ENCODE measurements at places on chromosomes 3 and 15. TPM values are rescaled to one million over a fixed set of nuclear protein-coding genes. Genes with fewer than 3 reads are reported as not detected.

DNA sequence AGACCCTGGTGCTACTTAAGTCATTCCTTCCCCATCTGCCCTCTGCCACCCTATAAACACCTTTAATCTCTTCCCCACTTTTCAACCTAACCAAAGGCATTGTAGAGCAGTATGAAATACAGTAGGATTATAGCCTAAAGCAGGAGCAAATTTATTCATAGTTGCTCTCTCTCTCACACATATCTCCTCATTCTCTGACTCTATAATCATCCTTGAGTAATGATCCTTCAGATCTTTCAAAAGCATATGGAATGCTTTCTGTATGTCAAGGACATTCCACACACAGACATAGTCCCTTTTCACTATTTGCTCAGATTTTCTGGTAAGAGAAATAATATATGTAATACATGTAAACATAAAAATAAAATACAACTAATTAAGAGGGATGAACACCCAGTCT lies 54.1 kb downstream of the TRPC1 start:
- no peak for DNase-seq

- no peak for DNase-seq
Observed at GRCh38 chr3:175428466-175428865, 569.3 kb downstream of the NAALADL2 start.

GRCh38 chr15:101357333-101357732 lies 62.3 kb upstream of the SNRPA1 start:
- DNase-seq, result no peak

GRCh38 chr15:65328506-65329287 lies 24.2 kb downstream of the RNU5B-1 start:
- no peak for DNase-seq

- DNase-seq, result no peak
Observed at GRCh38 chr3:60660026-60660425, 591.2 kb downstream of the FHIT start.

- DNase-seq, result no peak
Observed at GRCh38 chr3:173139420-173139819, 1.6 kb downstream of the SPATA16 start.

DNA sequence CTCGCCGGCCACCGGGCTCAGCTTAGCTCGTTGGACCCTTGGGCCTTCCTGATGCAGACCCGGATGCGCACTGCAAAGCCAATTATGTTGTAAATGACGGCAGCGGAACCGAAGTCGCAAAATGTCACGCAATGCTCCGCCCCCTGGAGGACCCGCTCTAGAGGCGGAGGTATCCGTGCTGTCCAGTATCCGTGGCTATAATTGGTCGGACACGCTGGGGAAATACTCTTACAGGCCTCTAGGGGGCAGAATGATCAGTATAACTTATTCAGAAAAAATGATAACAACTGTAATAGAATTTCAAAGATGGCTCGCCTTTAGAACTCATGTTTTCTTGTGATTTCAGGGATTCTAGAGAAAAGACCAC lies at the start of gene PRR23B:
PRR23B (minus strand) TSS at position 59 of the 367 bp plus-strand sequence. CDS start 265 bp downstream, outside the sequence.
- DNase-seq, result no peak

The CCR4 gene
- total RNA-seq, result 0.25 TPM

DNA sequence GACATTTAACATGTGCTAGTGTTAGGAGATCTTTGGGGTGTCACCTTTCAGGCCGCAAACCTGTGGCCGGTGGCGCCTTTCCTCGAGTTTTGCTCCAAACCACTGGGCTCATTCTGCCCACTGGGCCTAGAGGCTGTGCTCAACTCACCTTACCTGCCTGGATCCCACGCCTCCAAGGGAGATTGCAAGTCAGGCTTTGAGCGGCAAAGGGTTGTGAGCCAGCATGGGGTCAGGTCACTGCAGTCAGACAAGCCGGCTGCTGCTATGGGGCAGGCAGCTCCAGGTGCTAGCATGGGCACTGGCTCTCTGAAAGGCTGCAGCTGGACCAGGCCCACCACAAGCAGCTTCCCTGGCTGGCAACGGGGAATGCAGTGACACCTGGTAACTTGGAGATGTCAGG lies 265.5 kb downstream of the ZBBX start:
- no peak for DNase-seq

GRCh38 chr3:12986521-12986920 lies 86.7 kb downstream of the IQSEC1 start:
- DNase-seq, result peak; percentile 52

DNA sequence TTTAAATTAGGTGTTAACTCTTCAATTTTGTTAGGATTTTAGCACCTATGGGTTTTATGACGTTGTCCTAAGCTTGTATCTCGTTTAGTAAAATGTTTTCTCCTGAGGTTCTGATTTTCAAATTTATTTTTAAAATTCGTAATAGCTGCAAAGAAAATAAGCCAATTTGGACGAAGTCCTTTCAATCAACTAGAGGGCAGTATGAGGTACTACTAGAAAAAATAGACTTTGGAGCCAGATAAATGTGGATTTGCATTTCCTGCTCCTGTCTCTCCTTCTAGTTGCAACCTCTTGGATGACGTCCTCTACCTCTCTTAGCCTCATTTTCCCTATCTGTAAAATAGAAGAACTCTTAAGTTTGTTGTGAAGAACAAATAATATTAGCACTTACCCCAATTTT lies 81.1 kb downstream of the SLTM start:
- DNase-seq, result no peak

- no peak for DNase-seq
Observed at GRCh38 chr3:34584971-34585370, 786.5 kb downstream of the PDCD6IP start.

- DNase-seq, result no peak
Observed at GRCh38 chr15:86014016-86014415, 65.7 kb upstream of the AGBL1 start.

The NISCH gene
- 30.3 TPM for total RNA-seq

- DNase-seq, result no peak
Observed at GRCh38 chr3:96294143-96294542, 520.3 kb upstream of the EPHA6 start.

DNA sequence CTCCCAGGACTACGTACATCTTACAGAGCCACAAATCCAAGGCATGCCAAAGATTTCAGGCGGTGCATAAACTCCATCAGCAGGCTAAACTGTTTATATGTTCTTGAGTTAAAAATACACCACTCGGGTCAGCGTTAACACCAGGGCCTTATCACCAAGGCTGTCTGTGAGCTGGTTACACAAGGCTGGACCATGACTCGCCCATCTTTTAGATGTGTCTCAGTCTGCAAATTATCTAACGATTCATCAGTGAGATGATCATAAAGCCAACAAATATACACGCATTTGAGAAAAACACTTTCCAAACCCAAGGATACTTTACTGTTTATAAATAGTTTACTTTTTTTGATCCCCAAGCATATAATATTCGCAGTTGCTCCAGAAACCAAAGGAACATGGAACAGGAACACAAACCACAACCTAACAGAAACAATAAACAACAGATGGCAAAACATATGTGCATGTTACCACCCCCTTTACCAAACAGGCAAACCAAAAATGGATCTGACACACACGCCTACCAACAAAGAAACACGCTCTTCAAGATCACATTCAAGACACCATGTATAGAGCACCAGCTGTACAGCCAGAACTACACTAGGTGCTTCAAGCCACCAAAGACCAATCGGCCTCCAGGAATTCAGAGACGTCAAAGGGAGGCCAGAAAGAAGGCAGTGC lies 15.4 kb downstream of the LRIG1 start:
- DNase-seq, result no peak

GRCh38 chr15:94272251-94272898 lies 41.0 kb downstream of the MCTP2 start:
- DNase-seq, result no peak

The C3orf62 gene
- total RNA-seq, result 1.4 TPM

DNA sequence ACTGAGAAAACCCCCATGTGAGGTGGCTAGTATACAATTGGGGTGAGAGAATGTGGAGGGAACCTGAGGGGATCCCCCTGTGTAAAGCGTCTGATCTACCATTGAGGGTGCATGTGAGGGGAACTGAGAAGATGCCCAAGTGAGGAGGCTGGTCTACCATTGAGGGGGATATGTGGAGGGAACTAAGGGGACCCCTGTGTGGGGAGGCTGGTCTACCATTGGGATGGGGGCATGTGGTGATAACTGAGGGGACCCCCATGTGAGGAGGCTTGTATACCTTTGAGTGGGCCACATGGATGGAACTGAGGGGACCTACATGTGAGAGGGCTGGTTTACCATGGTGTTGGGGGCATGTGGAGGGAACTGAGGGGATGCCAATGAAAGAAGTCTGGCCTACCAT lies 160.8 kb downstream of the FBLN2 start:
- DNase-seq, result peak; percentile 10

DNA sequence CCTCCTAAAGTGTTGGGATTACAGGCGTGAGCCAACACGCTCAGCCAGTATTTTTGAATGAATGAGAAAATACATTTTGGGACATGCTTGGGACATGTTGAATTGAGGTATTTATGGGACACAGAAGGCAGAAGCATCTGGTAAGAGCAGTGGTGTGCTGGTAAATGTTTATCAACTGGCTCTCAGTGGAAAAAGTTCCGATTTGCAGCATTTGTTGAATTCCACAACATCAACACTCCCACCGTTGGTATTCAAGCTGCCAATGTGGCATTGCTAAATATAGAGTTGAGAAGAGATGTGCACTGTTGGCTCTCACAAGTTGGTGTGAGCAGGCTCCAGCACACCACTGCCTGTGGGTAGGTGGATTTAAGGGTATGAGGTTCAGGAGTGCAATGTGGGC lies 35.8 kb upstream of the LRRFIP2 start:
- no peak for DNase-seq

The GLDN gene
- 0.72 TPM for total RNA-seq

The C2CD4A gene
- total RNA-seq, result 2.3 TPM

- no peak for DNase-seq
Observed at GRCh38 chr15:95557226-95558046, 773.1 kb upstream of the NR2F2 start.

The DNAJA4 gene
- 3.0 TPM for total RNA-seq

The GOLGA6L7 gene
- not detected for total RNA-seq

DNA sequence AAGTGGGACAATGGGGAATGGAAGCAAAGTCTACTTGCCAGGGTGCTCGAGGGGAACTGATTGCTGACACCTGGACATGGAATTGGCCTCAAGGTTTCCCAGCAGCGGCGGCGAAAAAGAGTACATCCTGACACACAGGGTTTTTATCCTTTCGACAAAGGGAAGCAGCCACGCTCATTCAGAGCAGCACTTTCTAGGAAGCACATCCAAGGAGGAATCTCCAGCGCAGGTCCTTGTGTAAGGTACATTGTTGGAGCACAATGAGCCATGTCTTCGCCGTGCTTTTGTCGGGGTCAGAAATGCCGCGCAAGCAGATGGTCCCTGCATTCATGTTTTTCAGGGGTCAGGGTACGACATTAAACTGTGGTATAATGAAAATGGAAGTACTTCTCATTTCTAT lies 16.8 kb downstream of the CACNA1D start:
- no peak for DNase-seq

GRCh38 chr15:100109486-100110035 lies 232.2 kb downstream of the ADAMTS17 start:
- no peak for DNase-seq

The CATSPER2 gene
- 1.2 TPM for total RNA-seq

The RBPMS2 gene
- total RNA-seq, result 1.5 TPM

The FANCD2OS gene
- not detected for total RNA-seq

- DNase-seq, result no peak
Observed at GRCh38 chr3:29416514-29416913, 135.6 kb downstream of the RBMS3 start.

Measured in pancreas (tissue), 10 donors.